Stimulated activated CD4-positive, alpha-beta T cell treated with anti-CD3 and anti-CD28 coated beads, Interleukin-1b, Interleukin-23, amount 100 ng/mL, for 4 hours (primary cell): ENCODE measurements at places on chromosomes 2 and 18.

DNA sequence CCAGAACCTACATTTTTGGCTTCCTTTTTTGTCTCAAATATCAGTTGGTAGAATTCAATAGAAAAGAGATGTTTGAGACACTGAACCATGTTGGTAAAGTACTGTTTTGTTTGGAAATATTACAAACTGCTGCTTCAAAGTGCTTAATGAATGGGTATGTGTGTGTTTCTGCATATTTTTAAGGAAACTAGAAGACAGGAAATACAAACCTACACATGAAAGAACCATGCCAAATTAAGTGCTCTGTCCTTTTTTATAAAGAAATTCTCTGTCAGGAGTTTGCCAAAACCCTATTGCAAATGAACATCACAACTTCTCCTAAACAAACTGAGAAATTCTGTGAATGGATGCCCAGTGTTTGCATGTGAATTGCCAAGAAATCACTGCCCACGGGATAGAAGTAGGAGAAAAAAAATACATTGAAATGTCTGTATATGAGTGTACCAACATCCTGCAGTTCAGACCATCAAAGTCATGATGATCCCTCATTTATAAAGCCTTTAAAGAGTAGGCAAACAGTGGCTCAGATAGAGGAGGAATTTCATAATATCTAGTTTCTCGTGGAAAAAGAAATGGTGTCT lies 69.6 kb upstream of the RND3 start:
- DNase-seq, result no peak

- peak; percentile 39 for DNase-seq
Observed at GRCh38 chr2:9753276-9753600, 90.0 kb upstream of the TAF1B start.

GRCh38 chr18:79936641-79937040 lies 14.8 kb downstream of the SLC66A2 start:
- no peak for DNase-seq

- no peak for DNase-seq
Observed at GRCh38 chr2:199025146-199025545, 432.6 kb downstream of the SATB2 start.

DNA sequence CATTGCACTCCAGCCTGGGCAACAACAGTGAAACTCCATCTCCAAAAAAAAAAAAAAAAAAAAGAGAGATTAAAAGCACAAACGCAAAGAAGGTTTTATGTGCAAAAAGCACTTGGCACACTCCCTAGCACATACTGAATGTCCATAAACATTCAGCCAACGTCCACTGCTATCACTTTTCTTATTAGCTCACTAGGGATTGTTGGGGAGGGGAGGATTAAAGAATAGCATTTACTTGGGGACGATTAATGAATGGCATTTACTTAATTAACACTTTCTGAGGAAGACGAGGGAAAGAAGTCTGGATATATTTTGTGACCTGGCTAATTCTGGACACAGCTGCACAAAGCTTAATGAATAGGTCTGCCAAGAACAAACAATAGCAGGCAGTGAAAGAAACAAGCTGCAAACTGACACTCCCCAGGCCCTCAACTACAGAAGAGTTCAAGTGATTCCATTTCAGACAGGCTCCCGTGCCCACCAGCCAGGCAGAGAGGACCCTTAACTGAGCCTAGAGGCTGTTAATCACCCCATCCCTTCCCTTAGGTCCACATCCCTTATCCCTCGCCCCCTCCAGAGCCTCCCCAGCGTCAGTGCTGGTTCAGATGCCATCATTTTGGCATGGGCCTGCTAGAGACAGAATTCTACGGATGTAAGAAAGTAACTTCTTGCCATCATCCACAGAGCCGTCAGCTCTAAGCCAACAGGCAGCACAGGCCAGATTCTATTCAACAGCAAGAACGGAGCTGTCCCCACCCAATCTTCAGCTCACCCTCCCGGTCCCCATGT lies 7.4 kb downstream of the CYB5A start:
- no peak for DNase-seq

- no peak for DNase-seq
Observed at GRCh38 chr2:22377268-22377667, 1007.7 kb upstream of the KLHL29 start.

DNA sequence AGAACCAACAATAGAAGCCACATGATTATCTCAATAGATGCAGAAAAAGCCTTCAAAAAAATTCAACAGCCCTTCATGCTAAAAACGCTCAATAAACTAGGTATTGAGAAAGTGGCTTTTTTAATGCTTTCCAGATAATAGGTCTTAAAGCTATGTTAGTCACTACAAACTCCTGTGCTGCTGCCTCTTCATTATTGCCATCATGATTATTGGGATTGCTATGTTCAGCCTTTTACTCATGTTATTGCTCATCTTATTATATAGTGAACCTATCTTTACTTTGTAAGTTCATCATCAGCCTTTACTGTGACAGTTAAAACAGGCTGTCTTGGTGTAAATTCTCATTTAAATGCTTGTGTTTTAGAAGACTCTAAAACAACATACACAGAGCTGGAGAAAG lies 1557.2 kb upstream of the ZEB2 start:
- DNase-seq, result no peak

- no peak for DNase-seq
Observed at GRCh38 chr2:234676109-234676782, 179.4 kb upstream of the ARL4C start.

- no peak for DNase-seq
Observed at GRCh38 chr18:71485611-71486010, 1058.5 kb downstream of the CBLN2 start.

- peak; percentile 5 for DNase-seq
Observed at GRCh38 chr2:173149491-173149890, 73.8 kb downstream of the MAP3K20 start.
